ENCODE measurements at places on chromosomes 16 and 17.

- no peak for DNase-seq
These were observed 25.6 kb downstream of the PIEZO1 start for GRCh38 chr16:88759245-88759975.

GRCh38 chr17:50920891-50921586 is 54.9 kb upstream of the TOB1 start:
- DNase-seq = no peak

DNA sequence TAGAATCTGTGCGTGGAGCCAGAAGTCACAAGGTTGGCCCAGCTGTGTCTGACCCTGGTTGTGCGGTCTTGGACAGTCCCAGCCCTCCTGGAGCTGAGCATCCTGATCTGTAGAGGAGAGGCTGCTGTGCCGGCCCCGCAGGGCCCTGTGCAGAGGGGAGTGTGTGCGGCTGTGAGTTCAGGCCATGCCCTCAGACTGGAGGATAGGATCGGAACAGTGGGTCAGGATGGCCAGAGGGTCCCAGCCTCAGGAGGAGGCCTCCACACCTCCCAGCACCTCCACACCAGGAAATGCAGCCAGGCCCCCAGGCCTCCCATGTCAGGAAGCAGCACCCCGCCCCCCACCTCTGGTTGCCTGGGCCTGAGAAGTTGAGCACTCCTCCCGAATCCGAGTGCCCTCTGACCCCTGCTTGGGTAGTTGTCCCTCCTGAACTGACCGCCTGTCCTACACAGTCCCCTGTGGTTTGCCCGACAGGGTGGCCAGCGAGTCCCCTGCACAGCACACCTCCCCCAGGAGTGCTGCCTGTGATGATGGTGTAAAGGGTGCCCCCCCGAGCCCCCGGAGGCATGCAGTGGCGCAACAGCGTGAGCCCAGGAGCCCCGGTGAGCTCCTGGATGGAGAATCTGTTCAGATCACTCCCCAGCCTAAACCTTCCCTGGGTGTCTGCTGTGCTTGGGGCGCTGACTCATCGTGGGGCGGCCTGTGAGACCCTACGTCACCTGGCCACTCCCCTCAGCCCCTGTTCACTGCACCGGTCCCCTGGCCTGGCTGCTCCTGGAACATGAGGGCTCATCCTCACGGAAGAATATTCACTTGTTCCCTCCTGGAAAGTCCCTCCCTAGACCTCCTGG is 285.2 kb downstream of the SEC14L1 start:
- DNase-seq = no peak

DNA sequence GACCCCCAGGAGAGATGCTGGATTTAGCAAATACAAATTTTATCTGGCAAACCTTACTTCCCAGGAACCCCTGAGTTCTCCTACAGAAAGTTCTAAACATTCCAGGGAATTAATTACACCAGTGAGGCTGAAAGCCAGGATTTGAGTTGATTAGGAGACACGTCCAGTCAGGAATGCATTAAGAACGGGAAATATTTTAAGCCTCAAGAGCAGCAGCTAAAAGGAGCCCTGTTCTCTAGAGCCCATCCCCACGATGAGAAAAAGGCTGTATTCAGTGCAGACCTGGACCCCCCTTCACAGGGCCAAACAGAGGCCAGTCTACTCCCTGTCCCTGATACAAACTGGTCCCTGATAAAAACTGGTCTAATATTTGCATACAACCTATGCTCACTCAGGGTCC is 55.0 kb downstream of the VAT1L start:
- DNase-seq = no peak

- no peak for DNase-seq
These were observed 1.8 kb upstream of the HEATR6 start for GRCh38 chr17:60080545-60080944.

GRCh38 chr17:73379826-73380225 is 68.0 kb upstream of the CDC42EP4 start:
- DNase-seq = no peak

- DNase-seq = no peak
These were observed 20.0 kb upstream of the ITGAX start for GRCh38 chr16:31334934-31335333.

DNA sequence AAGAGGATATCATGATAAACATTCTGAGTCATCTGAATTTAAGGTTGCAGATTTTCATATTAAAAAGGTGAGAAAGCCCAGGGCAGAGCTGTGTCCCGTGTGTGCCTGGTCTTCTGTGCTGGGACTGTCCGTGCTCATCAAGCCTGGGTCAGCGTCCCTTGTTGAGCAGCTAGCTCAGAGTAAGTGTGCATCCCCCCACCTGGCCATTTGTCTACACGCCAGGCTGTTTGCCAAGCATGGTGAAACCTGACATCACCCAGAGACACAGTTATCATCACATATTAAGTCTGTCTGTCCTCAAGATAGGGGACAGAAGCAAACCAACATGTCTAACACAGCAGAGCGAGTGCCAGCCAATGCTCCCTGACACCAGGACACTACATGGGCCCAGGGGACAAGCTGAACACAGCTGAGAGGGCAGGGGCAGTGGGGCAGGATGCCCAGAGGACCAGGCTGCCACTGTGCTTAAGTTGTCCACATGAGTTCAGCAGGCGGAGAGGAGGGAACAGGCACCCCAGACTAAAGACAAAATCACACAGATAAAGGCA is 57.9 kb upstream of the CNEP1R1 start:
- DNase-seq = no peak

DNA sequence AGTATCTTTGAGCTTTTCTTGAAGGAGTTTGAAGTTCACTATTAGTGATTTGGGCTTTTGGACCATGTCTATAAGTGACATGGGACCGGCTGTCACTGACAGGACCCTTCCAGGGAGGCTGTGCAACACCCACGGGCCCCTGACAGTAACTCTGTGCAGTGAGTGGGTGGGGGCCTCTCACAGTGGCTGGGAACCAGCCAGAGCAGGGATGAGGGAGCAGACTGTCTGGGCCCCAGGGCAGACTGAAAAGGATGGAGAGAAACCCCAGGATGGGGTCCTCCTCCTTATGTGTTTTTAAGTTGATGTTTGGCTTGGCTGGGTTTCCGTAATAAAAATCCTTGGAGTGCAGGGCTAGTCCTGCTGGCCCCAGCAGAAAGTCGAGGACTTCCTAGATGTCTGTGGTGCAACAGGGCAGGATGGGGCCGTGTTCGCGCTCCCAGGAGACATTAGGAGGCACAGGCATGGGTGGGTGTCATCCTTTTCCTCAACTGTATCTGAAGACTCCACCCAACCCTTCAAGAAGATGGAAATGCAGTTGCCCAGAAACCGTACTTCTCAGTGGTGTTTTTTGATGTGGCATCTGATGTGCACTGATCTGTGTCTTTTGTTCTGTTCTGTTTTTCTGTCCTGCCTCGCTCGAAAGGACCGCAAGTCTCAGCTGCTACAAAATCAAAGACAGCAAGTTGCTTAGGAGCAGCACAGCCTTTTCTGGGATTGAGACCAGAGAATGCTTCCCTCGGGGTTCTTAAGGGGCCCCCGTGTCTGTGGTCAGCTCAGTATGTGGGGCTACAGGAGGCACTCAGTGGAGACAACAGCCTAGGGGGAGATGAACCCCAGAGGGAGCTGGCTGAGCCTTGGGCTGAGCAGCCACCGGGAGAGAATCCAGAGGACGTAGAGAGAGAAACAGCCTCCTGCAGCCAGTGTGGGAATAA is 24.2 kb downstream of the PLD6 start:
- no peak for DNase-seq

GRCh38 chr17:13678361-13678760 is 76.6 kb upstream of the HS3ST3A1 start:
- no peak for DNase-seq

GRCh38 chr17:43349142-43349541 is 49.7 kb upstream of the ARL4D start:
- DNase-seq = no peak

DNA sequence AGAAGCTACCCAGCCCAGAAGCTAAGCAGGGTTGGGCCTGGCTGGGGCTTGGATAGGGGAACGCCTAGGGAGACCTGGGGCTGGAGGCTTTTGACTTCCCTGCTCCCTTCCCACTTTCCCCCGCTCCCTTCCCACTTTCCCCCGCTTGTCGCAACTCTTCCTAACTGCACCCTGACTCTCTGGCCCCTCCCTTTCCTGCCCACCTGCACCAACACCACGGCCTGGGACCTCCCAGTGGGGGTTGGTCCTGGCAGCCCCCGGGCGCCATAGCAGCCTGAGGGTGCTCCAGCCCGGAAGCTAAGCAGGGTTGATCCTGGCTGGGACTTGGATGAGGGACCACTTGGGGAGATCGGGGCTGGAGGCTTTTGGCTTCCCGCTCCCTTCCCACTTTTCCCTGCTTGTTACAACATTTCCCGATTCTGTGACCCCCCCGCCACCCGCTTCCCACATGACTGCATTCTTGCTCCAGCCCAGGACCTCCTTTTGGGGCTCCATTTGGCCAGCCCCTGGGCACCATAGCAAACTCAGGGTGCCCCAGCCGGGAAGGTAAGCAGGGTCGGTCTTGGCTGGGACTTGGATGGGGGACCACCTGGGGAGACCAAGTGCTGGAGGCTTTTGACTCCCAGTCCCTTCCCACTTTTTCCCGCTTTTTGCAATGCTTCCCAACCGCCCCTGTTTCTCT is 2287.0 kb downstream of the TP53TG3F start:
- no peak for DNase-seq

GRCh38 chr16:50763211-50763610 is 21.3 kb downstream of the CYLD start:
- DNase-seq = no peak

DNA sequence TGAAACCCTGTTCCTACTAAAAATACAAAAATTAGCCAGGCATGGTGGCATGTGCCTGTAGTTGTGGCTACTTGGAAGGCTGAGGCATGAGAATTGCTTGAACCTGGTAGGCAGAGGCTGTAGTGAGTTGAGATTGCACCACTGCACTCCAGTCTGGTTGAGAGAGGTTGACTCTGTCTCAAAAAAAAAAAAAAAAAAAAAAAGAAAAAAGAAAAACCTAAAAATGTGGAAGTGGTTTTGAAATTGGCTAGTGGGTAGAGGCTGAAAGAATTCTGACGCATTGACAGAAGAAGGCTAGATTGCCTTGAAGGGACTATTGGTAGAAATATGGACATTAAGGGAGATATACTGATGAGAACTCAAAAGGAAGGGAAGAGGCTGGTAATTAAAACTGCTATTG is 33.6 kb upstream of the CPPED1 start:
- no peak for DNase-seq

DNA sequence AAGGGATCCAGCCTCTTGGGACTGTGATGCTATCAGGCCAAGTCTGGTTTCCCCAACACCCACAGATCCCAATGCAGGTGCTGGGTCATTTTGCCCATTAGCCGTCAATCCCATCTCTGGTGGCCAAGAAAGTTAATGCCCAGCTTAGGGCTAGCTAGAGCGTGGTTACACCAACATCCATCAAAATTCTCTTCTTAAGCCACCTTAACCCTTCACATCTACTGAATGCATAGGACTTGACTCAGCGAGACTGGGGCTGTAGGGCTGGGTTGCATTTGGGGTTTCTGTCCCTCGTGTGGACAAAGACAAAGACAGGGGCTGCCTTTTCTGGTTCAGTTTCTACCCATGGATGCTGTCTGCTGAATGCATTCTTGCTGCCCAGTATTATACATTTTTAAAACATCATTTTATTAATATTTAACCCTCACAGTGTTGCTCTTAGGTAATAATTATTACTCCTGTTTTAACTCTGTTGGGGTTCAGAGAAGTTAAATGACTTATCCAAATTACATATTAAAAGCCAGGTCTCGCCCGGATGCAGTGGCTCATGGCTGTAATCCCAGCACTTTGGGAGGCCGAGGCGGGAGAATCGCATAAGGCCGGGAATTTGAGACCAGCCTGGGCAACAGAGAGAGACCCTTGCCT is 141.1 kb upstream of the NOL11 start:
- DNase-seq = no peak

DNA sequence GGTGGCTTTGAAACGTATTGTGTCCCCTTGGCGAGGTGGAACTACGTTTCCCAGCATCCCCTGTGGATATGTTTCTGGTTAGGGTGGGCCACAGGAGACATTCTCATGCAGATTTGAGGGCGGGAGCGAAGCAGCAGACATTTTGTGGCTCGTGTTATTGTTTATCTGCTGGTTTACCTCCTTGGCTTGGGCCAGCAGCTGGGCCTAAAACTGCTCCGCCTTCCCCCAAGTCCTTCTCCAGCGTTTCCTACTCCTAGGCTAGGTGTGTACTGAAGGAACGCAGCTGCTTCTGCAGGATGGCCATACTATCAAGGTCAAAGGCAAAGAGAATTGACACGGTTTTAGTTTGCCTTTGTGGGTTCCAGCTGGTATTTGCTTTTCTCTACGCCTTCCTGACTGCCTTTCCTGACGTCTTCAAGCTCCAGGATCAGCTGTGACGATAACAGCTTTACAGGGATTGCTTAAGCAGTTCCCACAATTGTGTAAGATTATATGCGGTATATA is 17.2 kb upstream of the WSB1 start:
- no peak for DNase-seq

DNA sequence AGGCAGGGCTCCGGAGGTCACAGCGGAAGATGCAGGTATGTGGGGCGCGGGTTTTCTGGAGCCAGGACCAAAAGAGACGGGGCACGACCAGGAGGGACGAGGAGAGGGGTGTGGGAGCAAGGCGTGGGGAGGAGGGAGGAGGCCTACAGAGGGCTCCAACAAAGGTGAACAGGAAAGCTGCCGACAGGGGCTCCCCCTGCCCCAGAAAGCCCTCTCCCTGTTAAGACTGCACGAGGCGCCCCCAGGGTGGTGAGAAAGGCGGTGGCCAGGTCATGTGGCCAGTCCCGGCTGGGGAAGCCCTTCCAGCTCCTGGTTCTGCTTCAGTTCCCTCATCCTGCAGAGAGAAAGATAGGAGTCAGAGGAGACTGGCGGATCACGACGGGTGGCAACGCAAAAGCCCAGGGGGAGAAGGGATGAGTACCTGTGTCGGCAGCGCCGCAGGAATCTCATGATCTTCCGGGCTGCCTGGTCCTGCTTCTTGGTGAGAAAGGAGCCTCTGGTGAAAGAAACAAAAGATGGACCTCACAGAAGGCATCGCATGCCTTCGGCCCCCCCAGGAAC is 949 bp upstream of the SPAG7 start:
- peak; percentile 44 for DNase-seq

DNA sequence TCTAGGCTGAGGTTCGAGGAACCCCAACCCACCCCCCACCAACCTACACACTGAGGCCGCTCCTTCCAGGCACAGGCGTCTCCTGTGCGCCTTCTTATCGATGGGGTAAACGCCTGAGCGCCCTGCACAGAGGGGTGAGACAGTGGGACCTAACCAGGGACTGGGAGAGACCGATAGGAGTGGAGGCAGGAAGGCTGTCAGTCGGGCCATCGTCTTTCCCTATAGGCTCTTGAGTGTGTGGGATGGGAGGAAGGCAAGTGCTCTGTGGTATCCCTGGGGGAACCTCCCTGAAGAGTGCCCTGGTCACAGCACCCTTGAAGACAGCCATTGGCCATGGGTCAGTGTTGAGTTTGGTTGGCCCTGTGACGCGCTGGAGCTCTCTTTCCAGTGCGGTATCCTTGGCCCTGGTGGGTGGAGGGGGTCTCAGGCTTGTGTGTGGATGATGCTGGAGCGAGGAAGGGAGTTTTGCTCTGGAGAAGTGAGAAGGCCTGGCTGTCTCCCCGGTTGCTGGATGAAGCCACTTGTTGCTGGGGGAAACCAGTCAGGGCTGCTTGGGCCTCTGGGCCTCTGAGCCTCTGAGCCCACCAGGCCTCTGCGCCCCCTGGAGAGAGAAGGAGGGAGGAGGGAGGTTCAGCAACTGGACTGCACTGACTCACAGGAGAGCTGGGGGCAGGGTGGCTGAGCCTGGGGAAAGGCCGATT is 1.7 kb downstream of the GPRC5C start:
- no peak for DNase-seq

All from DMS79 treated with DMSO at 0.1 percent for 48 hours (cell line).